ENCODE measurements at places on chromosomes 4 and X. TPM values are rescaled to one million over a fixed set of nuclear protein-coding genes. Genes with fewer than 3 reads are reported as not detected.
A peak's percentile ranks its signal among the peaks of the same experiment; 100 is the strongest.

- no peak for DNase-seq
These were observed 2.4 kb upstream of the SH3KBP1 start for GRCh38 chrX:19889582-19890342.

- DNase-seq, result no peak
These were observed 871 bp upstream of the SLITRK2 start for GRCh38 chrX:145816601-145817315.

DNA sequence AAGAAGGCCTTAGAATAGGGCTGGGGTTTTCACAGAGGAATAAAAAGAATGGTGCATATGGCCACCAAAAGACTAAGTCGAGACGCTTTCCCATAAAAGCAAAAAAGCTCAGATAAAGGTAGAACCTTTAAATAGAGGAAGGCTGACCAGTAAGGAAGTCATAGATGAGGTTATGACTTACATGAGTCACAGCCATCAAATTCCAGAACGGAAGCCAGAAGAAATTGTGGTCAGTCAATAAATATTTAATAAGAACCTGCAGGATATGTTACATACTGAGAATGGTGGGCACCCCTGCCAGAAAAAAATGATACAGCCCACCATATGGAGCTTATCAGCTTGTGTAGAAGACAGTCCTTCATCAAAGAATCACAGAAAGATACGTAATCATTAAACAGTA is 120.1 kb downstream of the MANBA start:
- no peak for DNase-seq

DNA sequence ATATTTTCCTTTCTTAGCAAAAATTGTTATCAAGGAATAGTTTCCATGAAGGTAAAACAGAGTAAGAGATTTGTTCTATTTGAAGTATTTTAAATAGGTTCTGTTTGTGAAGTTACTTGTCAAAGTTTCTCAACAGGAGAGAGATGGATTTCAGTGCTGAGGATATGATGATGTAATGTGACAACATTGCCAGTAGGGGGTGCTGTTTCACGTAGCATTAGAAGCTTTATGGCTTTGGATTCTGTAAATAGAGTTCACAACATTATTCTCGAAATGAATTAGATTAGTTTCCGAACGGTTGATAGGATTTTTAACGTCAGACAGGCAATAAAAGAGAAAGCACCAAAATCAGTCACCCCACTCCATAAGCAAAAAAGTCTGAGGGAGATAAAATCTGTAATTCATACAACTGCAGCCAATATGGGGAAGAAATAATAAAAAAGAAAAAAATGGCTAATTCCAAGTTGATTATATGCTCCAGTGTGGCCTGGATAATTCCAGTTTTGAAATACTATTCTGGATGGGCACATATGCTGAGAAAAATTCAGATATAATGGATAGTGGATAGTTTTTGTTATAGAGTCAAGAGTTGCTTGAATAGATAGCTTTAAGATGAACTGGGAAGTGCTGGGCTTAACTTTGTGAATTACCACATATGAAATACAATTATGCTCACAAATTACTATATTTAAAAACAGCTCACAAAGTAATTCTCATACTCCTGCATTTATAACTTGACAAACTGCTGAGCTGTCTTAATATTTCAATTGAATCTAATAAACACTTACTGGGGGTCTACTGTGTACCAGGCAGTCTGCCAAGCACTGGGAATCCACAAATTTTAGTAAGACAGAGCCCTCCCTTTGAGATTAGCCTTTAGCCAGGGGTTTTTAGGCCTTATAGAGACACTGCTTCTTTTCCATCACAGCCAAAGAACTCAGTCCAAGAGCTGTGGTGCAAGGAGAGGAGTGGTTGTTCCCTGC is 109.1 kb downstream of the GPAT3 start:
- peak; percentile 65 for DNase-seq

- DNase-seq, result no peak
These were observed 486.1 kb upstream of the POU3F4 start for GRCh38 chrX:83022020-83022419.

GRCh38 chr4:176568238-176568637 is 224.5 kb downstream of the VEGFC start:
- no peak for DNase-seq

GRCh38 chr4:14888790-14889572 is 113.3 kb upstream of the CPEB2 start:
- no peak for DNase-seq

GRCh38 chr4:154612472-154613414 is at the start of gene FGG:
FGG (minus strand) TSS chr4:154612656; CDS start chr4:154612609, 47 bp downstream.
- DNase-seq, result no peak

DNA sequence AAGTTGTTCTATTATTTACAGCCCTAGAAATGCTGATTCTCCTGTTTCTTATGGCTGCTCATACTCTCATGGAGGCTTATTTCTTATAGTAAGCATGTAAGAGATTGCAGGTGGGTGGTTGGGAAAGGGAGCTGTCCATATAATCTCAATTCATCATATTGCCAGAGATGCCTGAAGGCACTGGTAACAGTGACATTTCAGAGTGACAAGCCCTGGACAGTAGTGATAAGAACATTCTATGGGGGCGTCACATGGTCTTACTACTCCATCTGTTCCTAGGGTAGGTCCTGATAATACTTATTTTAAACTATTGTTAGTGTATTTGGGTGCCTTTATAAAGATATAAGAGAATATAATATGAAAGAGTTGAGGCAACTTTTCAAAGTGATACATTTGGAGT is 171.5 kb downstream of the CFAP299 start:
- peak; percentile 14 for DNase-seq

GRCh38 chrX:96770315-96770714 is 85.7 kb downstream of the DIAPH2 start:
- peak; percentile 23 for DNase-seq

DNA sequence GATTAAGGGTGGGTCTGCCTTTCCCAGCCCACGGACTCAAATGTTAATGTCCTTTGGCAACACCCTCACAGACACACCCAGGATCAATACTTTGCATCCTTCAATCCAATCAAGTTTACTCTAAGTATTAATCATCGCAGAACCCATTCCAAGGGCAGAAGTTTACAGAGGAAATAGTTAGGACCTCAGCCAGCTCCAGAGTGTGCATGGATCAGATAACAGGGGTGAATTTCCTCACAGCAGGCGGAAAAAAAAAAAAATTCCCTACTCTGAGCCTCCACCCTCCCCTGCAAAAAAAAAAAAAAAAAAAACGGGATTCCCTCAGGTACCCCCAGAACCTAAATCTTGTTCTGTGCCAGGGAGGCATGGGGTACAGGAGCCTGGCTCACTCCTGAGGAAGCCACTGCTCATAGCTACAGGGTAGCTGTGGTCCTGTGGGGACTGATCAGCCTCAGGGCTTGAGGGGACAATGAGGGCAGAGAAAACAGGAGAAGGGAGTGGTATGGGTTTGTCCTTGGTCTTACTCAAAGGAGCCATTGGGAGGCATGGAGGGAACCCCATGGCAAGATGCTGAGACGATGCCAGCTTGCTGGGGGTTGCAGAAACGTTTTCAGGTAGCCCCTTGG is 113.0 kb downstream of the DHRSX start:
- no peak for DNase-seq

DNA sequence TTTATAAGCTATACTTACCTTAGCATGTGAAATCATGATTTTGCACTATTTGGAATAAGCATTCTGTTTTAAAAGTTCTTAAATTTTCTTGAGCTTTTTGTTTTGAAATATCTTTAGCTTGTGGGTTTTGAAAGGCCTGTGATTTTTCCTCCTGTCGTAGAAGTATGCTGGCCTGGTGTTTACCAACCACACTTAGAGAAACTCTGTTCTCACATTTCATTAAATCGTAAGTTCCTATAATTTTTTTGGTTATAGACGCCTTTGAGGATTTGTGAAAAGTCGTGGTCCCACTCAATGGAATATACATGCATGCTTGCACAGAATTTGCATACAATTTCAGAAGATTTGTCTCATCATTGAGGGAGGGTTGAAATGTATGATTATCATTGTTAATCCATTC is 63.6 kb downstream of the PDLIM5 start:
- DNase-seq, result no peak

- no peak for DNase-seq
These were observed 782.3 kb downstream of the PCDH18 start for GRCh38 chr4:136749989-136750388.

GRCh38 chr4:147808447-147808846 is 76.6 kb downstream of the ARHGAP10 start:
- DNase-seq, result no peak

DNA sequence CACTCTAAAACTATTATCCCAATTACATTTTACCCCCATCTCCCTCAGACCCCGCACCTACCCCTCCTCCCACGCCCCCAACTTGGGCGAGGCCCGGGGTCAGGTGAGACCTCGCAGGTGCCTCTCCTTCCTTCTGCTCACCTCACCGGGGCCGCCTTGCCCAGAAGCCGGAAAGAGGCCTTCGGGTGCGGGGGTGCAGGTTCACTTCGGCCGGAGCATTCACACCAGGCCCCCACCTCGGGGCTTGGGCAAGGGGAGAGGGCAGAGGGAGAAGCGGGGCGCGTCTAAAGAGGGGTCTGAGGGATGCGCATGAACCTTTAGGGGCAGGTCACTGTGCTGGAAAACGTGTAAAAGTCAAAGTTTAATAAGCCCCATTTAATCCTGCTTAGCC is 427 bp downstream of the ZNF182 start:
- peak; percentile 40 for DNase-seq

DNA sequence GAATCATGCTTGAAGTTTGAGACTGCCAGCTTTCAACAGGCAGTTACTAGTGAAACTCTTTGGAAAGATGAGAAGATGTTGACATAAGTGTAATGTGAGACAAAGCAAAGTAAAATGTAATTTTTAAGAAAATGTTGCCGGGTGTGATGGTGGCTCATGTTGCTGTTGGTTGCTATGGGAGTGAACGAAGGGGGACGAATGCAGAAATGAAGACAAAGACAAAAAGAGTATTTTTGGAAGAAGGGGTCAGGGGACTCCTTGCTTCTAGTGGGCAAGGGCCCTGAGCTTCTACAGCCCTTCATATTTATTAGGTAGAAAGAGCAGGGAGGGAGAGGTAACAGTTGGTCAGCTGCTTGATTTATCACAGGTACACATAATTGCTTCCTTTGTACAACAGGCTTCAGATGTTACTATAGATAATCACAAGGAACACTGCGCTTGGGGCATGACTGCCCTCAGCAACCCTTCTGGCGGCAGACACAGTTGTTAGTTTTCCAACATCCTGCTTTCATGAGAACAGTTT is 11.9 kb upstream of the UGDH start:
- no peak for DNase-seq

- no peak for DNase-seq
These were observed 350.8 kb downstream of the FBXO8 start for GRCh38 chr4:173932701-173933100.

DNA sequence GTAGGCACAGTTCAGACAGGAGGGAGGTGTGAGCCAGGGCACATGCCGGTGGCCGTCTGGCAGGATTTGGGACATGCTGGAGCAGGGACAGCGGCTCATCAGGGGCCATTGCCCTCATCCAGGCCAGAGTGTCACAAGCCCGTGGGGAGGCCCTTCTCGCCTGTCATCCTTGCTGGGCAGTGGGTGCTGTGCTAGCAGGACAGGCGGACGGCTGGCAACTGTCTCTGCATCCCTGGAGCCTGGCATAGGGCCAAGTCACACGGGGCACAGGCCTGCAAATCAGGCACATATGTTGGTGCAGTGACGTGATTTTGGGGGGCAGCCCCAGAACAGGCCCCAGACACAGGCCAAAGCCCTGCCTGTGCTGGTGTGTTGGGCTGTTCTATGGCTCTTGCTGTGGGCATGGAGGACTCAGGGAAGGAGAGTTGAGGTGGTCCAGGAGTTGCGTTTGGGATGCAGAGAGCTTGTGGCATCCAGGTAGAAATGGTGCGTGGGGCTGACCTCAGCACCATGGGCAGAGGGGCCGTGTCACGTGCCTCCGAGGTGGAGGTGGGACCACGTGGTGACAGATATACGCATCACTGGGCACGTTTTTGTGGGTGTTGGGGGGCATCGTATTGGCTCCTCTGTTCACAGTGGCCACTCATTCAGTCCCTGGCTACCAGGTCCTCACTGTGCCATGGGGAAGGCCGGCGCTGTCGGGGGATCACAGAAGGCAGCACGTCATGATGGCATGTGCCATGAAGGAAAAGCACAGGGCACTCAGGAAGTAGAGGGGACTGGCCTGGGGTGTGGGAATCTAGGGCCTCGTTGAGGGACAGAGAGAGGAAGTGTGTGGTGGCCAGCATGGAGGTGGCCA is 14.6 kb upstream of the MSANTD1 start:
- no peak for DNase-seq

GRCh38 chrX:46268412-46268811 is 276.8 kb downstream of the ZNF674 start:
- DNase-seq, result no peak

- no peak for DNase-seq
These were observed 32.9 kb upstream of the PDGFC start for GRCh38 chr4:157004279-157005161.

GRCh38 chr4:102862016-102862415 is 6.8 kb upstream of the CISD2 start:
- DNase-seq, result no peak

DNA sequence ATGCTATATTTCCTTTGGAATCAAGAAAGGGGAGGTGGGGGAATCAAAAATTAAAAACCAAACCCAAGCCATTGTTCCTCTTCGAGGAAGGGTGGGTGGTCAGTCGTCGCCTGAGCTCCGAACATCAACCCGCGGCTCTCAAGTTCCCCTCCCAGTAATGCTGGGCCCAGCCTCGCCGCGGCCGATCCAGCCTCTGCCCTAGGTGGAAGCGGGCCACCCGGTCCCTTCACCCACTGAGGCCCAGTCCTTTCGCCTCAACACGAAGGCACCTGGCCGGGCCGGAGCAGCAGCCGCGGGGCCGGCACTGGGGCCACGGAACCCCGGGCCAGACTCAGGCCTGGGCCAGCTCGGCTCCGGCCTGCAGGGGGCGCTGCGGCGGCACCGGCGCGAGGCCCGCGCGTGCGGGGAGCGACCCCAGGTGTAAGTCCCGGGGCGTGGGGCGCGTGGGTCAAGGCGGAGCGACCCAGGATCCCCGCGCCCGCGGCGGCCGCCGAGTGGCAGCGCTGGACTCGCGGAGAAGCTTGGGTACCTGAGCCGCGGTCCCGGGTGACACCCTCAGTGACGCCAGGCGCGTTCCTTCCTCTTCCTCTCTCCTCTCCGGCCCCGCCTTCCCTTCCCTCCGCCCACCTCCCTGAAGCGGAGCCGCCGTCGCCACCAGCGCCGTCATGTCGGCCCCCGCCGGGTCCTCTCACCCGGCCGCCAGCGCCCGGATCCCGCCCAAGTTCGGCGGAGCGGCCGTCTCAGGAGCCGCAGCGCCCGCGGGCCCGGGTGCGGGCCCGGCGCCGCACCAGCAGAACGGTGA is at the start of gene SEC24B:
SEC24B (plus strand) TSS at position 611 of the 802 bp plus-strand sequence; CDS start at position 666, 55 bp downstream.
- DNase-seq, result peak; percentile 89

Gene NPY1R
- not detected for total RNA-seq

Gene DDX3X
- total RNA-seq, result 96.4 TPM

Gene TMEM47
- not detected for total RNA-seq

Gene SAGE1
- not detected for total RNA-seq

Gene CPZ
- total RNA-seq, result not detected

Gene PPP1R3F
- total RNA-seq, result 5.3 TPM

Gene TMPRSS11F
- total RNA-seq, result not detected

Gene ENAM
- 3.5 TPM for total RNA-seq

Gene HPGD
- total RNA-seq, result not detected

Gene SLC10A3
- 15.6 TPM for total RNA-seq
